ENCODE measurements at places on chromosomes 1 and 21. TPM values are rescaled to one million over a fixed set of nuclear protein-coding genes. Genes with fewer than 3 reads are reported as not detected.

PTGS2 gene
- 10.0 TPM for total RNA-seq

GRCh38 chr1:36913016-36913415, 121.3 kb downstream of the GRIK3 start:
- no peak for DNase-seq

GRCh38 chr21:25934771-25935224, 200.0 kb downstream of the GABPA start:
- peak; percentile 51 for DNase-seq

DNA sequence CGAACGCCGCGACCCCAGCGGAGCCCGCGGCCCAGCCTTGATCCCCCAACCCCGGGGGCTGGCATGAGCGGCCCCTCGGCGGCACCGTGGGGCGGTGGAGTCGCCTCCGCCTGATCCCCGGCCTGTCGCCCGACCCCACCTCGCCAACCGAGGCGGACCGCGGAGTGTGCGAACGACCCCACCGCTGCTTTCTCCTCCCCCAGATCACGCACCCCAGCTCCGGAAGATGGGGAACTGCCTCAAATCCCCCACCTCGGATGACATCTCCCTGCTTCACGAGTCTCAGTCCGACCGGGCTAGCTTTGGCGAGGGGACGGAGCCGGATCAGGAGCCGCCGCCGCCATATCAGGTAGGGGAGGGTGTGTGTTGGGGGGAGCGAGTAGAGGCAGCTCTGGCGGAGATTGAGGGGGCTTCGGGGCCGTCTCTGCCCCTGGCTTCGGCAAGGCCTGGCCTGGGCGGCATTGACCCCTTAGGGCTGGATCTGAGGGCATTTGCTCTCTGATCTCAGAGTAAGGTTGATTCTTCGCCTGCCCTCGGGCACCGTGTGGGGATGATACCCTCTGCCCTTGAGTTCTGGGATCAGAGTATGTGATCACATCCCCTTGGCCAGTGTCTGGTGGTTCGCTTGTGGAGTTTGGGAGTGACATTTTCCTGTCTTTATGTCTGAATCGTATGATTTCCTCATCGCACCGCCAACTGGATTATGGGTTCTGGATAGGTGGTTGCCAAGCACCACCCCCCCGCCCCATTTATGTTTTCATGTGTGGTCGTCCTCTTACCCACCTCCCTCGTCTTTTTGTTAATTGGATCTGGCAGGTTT, 668 bp downstream of the RNF11 start:
- no peak for DNase-seq

GRCh38 chr1:23370709-23371584, 1.3 kb upstream of the ZNF436 start:
- DNase-seq, result no peak

BSDC1 gene
- total RNA-seq, result 101 TPM

EPHA10 gene
- total RNA-seq, result 8.5 TPM

- no peak for DNase-seq
These were observed 113.4 kb downstream of the ZBTB18 start for GRCh38 chr1:244164511-244164890.

- no peak for DNase-seq
These were observed 26.4 kb downstream of the GNG4 start for GRCh38 chr1:235622936-235623779.

TRNP1 gene
- total RNA-seq, result 296 TPM

DNA sequence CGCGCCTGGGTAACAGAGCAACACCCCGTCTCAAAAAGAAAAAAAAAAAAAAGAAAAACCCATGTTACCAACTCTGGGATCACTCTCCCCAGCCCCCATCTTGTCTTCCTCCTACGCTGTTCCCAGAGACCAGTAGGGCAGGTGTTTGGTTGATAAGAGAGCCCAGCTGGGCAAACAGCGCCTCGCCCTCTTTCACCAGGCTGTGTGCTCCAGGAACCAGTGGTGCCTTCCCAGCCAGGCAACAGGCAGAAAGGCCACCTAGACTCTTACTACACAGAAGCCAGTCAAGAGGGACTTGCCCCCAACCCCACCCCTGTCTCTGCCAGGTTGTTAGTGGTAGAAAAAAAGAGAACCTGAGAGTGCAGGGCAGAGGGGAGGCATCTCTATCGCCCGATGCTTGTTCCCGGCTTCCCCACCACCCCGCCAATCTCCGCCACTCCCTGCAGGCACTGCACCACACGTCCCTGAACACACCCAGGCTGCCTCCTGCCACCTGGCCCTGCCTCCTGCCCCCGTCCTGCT, 14.0 kb upstream of the CTRC start:
- peak; percentile 76 for DNase-seq

TPTE gene
- not detected for total RNA-seq

GRCh38 chr1:228765168-228765946, 30.1 kb downstream of the RHOU start:
- no peak for DNase-seq

DNA sequence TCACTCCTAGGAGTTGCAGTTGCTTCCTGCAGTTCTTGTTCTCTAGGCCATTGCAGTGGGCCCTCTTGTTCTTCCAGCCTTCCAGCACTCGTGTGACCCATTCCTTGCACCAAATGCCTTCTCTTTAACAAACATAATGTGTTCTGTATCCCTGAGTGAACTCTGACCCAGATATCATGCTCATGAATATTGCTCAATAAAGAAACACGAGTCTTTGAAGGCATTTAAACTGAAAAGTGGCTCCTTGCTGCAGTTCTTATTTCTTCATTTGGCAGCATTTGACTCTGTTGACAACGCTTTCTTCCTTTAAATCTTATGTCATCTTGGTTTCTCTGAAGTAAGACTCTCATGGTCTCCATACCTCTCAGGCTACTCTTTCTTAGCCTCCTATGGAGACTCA, 100.7 kb upstream of the PDE4B start:
- no peak for DNase-seq

DNA sequence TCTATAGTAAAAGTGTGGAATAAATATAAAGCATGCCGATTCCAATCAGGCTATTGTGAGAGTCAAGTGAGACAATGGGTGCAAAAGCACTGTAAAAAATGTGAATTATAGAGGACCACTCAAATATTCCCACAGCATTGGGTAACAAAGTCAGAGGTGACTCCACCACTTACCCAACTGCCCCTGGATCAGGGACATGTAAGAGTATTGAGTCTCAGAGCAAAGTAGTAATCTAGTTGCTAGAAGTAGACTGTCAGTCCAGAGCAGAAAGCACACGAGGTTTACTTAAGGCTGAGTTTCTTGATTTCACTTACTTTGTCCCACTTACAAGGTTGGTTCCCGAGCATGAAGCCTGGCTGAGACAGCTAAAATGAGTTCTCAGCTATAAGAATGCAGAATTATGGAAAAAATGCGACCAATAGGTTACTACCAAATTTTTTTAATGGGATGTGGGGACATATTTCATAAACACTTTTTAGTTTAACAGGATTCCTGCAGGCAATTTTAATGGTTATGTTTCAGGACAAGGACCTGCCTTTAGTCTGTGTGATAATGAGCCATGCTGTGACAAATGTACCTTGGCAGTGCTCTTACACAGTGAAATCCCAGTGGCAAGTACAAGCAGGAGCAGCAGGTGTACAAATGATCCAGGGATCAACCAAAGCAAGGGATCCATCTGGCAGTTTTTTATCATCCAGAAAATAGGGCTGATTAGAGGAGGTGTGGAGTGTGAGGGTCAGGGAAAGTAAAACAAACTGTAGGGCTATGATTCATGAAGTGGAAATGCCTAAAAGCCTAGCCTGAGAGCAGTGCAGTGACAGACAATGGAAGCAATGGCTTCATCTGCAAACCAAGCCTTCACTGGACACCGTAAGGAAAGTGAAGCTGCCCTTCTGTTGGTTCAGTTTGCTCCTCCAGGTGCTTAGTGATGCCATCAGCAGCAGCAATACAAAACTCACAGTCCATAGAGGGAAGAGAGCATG, 156.2 kb upstream of the SPAG17 start:
- DNase-seq, result no peak

DNA sequence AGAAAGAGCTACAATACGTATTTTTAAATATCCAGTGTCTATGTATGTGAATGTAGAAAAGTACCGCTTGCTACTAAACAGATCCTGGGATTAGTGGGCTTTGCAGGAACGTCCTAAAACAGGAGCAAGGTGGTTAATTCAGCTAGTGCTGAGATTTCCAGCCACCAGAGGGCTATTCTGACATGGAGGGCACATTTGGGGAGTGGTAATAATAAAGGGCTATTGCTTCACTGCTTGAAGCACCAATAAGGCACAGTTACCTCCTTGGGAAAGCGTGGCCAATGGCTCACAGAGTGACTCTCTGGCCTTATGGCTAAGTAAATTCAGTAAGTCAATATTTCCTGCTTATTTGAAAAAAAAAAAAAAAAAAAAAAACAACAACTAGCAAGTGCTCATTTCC, 152.4 kb downstream of the GABPA start:
- no peak for DNase-seq

VWA1 gene
- 122 TPM for total RNA-seq

GRCh38 chr1:201215531-201216357, 25.1 kb downstream of the IGFN1 start:
- DNase-seq, result no peak

DNA sequence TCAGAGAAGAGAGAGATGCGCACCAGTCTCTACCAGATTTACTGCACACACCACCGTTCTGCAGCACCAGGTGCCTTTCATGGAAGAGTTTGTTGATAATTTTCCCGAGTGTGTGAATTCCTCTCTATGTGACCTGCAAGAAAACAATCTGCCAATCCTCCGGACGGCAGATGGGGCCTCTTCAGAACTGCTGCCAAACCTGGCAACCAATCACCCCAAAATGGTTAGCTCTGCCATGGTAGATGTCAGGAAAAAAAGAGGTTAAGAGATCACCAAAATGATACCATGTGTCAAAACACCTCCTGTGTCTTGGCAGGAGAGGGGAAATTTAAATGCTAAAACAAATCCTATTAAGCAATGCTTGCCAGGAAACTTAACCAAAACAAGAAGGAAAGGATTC, 96.5 kb downstream of the DAB1 start:
- DNase-seq, result no peak

DNA sequence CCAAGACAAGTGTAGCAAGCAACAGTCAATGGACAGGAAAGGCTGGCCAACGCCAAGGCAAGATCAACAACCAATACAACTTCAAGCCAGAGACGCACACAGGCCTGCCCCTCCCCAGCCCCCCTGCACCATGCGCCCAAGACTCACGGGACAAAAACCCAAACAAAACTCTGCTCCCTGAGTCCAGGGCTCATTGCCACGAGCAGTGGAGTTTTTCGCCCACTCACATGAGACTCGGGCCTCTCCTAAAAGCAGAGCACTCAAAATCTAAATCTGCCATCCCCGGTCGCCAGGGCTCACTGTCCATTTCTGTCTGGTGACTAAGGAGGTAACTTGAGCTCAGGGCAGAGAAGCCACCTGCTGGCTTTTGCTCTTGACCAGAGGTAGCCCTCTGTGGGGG, 174.8 kb downstream of the CLIC6 start:
- DNase-seq, result no peak

RGS18 gene
- 2.4 TPM for total RNA-seq

DNA sequence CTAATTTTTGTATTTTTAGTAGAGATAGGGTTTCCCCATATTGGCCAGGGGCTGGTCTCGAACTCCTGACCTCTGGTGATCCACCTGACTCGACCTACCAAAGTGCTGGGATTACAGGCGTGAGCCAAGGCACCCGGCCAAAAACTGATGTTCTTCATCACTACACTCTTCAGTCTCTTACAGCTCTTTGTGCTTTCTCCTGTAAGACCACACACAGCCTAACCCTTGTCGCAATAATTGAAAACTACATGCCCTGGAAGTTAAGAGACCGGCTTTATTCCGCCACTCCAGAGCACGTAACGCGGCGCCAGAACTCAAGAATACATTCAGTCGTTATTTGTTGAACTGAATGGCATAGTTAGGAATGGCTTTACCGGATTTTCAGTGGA, 552 bp downstream of the GPATCH4 start:
- no peak for DNase-seq

CAMSAP2 gene
- 21.4 TPM for total RNA-seq

KANK4 gene
- total RNA-seq, result 0.20 TPM

DNA sequence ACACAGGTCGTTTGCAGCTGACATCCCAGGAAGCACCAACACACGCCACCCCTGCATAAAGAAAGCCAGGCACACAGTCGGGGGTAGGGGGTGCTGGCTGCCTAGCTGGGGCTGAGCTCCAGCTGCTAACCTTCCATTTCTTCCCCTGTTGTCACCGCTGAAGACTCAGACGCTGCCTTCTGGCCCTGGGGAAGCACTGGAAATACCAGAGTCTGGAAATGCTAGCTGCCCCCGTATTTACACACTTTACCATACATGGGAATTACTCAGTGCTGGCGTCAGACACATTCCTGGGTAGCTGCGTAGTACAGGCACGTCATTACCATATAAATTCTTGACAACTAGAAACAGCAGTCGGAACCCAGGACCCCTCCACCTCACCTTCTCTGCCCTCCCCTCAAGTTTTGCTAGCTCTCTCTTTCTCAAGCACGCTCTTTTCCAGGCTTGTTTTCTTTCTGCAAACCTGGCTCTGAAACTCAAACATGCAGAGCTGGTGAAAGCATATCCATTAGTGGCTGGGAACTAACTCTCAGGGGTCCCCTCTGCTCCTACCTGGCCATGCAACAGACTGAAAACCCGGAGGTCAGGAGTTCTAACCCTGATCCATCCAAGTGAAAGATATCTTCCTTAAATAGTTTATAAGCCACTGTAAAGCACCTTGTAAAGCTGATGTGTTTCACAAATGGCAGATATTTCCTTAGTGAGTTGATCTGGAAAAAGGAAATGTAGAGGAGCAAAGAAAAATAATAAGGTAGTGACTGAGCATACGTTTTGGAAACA, 3.3 kb downstream of the CSRP1 start:
- peak; percentile 73 for DNase-seq

GRCh38 chr1:75589637-75590036, 21.3 kb downstream of the SLC44A5 start:
- DNase-seq, result no peak

DNA sequence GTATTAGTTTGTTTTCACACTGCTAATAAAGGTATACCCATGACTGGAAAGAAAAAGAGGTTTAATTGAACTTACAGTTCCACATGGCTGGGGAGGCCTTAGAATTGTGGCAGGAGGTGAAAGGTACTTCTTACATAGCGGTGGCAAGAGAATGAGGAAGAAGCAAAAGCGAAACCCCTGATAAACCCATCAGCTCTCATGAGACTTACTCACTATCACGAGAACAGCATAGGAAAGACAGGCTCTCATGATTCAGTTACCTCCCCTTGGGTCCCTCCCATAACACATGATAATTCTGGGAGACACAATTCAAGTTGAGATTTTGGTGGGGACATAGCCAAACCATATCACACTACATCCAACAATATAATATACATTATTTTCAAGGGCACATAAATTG, 145.7 kb upstream of the BARHL2 start:
- no peak for DNase-seq

CELA3A gene
- total RNA-seq, result 25.1 TPM

PRAMEF27 gene
- not detected for total RNA-seq

- DNase-seq, result no peak
These were observed 16.0 kb downstream of the MIIP start for GRCh38 chr1:12035312-12035711.

GRCh38 chr1:17134724-17135123, 15.5 kb upstream of the PADI2 start:
- no peak for DNase-seq

NCAM2 gene
- total RNA-seq, result 1.8 TPM
